WTC11 (cell line): ENCODE measurements at places on chromosomes 1 and 21. TPM values are rescaled to one million over a fixed set of nuclear protein-coding genes. Genes with fewer than 3 reads are reported as not detected.

Gene CCDC28B
- 29.0 to 34.4 TPM (median 29.9 TPM) in 3 replicates for total RNA-seq

GRCh38 chr1:150150133-150151021, 661 bp downstream of the PLEKHO1 start:
- peak; percentile 57 for DNase-seq

Gene TACSTD2
- total RNA-seq, result 0.50 to 1.2 TPM (median 0.80 TPM) in 3 replicates

GRCh38 chr1:81702903-81703302, 97.8 kb upstream of the ADGRL2 start:
- DNase-seq, result no peak

Gene IL24
- not detected in 3 replicates for total RNA-seq

DNA sequence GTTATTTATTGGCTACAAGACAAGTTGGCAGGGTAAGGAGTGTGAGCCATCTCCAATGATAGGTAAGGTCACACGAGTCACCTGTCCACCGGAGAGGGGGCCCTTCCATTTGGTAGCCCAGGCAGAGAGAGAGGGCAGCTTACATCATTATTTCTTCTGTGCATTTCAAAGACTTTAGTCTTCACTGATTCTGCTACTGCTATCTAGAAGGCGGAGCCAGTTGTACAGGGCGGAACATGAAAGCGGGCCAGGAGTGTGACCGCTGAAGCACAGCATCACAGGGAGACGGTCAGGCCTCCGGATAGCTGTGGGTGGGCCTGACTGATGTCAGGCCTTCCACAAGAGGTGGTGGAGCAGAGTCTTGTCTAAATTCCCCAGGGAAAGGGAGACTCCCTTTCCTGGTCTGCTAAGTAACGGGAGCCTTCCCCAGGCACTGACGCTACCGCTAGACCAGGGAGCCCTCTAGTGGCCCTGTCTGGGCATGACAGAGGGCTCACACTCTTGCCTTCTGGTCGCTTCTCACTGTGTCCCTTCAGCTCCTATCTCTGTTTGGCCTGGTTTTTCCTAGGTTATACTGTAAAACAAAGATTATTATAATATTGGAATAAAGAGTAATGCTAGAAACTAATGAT, 36.7 kb downstream of the ZNF695 start:
- DNase-seq, result peak; percentile 65

Gene UROD
- 95.2 to 118 TPM (median 96.0 TPM) in 3 replicates for total RNA-seq

DNA sequence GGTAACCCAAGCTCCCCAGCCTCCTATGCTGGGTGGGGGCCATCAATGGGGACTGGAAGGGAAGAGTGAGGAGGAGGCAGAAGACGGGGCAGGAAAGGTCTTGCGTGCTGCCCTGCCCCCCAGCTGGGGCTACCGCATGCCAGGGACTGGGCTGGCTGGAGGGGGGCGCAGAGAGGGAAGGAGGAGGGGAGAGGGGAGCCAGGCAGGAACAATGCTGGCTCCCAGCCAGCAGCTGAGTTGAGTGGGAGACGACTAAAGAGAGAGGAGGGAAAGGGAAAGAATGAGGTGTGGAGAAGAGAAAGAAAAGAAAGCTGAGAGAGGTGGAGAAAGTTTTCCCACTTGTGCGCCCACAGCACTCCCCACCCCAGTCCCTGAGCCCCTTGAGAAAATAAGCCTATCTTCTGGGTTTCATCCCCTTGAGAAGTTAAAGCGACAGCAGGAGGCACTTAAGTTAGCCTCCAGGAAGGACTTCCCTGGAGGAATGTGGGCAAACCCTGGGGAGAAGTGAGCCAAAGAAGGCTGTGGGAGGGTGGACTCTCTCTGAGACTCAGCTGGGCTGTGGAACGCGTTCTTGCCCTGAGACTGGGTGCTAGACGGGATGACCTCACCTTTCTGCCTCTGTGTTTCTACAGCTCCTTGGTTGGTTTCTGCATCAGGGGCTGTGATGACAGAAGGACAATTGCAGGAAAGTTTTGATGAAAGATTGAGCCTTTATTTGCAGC, 12.9 kb upstream of the NES start:
- DNase-seq, result no peak

Gene TNFRSF14
- total RNA-seq, result 0.73 to 1.1 TPM (median 0.87 TPM) in 3 replicates

DNA sequence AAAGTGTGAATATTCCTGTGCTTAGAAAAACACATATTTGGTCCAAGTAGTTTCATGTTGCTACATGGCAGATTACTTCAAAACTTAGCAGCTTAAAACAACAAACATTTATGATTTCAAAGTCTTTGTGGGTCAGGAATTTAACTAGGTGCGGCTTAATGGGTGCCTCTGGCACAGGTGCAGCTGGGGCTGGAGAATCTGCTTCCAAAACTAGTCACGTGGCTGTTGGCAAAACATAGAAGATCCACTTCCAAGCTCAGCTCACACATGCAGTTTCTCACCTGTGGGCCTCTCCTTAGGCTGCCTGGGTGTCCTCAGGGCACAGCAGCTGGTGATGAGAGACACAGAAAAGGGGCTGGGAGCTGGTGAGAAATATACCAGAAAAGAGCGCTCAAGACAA, 263.4 kb downstream of the TTLL7 start:
- no peak for DNase-seq

DNA sequence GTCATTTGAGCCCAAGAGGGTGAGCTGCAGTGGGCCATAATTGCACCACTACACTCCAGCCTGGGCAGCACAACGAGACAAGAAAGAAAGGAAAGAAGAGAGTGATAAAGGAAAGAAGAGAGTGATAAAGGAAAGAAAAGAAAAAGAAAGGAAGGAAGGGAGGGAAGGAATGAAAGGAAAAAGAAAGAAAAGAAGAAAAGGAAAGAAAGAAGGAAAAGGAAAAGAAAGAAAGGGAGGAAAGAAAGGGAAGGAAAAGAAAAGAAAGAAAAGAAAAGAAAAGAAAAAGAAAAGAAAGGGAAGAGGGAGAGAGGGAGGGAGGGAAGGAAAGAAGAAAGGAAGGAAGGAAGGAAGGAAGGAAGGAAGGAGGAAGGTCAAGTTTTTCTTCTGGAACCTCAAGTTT, 17.5 kb downstream of the TRIT1 start:
- no peak for DNase-seq

DNA sequence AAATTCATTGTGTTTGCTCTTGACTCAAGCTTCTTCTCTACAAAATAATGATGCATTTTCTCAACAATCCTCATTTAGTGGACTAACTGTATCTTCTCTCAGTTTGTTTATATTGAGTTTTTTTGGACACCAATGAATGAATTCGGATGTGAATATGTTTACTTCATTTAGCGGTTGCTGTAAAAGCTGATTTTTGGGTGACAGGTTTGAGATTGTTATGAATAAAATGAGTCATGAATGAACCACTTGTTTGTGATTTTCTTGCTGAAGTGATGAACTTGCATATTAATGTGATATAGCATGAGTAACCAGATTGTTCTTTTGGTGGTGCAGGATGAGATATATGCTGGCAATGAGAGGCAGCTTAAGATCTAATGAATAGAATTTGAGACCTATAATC, 3.1 kb downstream of the DNM3 start:
- DNase-seq, result no peak

- DNase-seq, result no peak
These were observed 29.3 kb downstream of the AK2 start for GRCh38 chr1:33007190-33008050.

- no peak for DNase-seq
These were observed 46.0 kb upstream of the LAPTM5 start for GRCh38 chr1:30803562-30803961.

DNA sequence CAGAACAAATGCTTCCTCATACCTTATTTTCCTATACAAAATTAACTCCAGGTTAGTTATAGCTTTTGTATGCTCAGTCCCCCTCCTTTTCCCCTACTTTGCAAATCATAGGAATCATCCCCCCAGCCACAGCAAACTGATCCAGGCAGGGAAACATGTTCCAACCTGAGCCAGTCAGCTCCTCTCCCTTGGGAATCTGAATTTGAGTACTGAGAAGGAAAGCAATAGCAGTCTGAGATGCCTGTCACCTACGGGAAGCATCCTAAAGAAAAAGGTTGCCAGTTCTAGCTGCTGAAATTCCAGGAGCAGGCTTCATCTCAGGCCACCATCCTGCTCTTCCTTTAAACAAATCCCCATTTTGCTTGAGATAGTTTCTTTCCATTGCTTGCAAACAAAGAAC, 6.9 kb downstream of the ADSS2 start:
- DNase-seq, result no peak

GRCh38 chr1:89277725-89278124, 5.1 kb upstream of the GBP5 start:
- no peak for DNase-seq

Gene HRNR
- not detected in 3 replicates for total RNA-seq

DNA sequence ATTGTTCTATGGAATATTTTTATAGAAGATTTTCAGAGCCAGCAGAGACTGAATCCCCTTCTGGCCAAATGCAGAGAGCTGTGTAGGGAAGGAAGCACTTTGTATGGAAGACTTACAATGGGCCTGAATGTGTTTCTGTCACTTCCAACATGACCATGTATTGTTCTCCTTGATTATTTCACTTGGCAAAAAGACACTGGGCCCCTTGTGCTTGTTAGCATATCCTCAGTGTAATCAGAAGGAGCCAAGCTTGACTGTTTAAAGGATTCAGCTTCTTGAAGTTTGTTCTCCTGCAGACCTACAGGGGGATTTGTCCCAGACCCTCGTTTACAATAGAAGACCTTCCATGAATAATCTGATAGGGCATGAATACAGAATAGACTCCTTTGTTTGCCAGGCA, 48.1 kb upstream of the UBE2U start:
- no peak for DNase-seq

DNA sequence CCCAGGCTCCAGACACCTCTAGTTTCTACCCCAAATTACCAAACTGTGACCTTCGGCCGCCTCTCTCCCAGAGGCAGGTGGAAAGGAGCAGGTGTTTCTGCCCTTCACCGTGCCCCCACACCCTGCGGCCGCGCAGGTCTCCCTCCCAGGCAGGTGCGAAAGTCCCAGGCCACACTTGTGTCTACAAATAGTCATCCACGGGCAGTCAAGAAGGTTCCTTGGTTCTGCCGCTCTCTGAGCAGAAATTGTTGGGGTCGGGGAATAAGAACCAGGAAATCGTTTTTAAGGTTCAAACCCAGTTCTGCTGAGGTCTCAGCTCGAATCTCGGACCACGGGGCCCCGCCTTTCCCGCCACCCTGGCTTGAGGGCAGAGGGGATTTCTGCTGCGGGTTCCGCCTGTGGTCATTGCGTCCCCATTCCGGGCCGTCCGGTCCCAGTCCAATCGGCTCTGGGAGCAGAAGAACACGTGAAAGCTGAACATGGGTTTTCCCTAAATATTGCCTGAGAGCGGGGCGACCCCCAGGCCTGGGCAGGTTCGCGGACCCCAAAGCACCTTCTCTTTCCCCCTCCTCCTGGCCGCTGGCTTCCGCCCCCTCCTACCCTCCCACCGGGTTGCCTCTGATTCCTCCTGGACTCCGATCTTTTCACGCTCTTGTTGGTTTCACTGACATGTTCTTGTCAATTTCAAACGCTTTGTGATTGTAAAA, 1.2 kb upstream of the ATF3 start:
- no peak for DNase-seq

- no peak for DNase-seq
These were observed 40.4 kb upstream of the KCNH1 start for GRCh38 chr1:211174375-211174774.

Gene SLC5A9
- 0.22 to 0.64 TPM (median 0.27 TPM) in 3 replicates for total RNA-seq

Gene FCN3
- total RNA-seq, result 0.98 to 1.6 TPM (median 1.3 TPM) in 3 replicates

- peak; percentile 83 for DNase-seq
These were observed 926 bp upstream of the ATP1B1 start for GRCh38 chr1:169105434-169106094.

DNA sequence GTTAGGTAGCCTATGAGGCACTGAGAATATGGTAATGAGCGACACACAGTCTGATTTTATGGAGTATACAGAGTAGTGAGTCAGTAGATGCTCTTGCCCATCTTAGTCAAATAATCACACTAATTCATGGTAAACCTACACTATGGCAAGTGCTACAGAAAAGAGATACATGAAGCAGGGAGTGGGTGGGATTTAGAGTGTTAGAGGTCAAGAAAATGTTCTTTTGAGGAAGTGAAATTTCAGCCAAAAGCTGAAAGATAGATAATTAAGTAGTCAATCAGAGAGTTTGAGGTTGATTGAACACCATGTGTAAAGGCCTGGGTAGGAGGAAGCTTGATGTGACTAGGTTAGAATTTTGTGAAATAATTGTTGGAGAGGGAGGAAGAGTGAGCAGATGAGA, 14.7 kb downstream of the MDM4 start:
- DNase-seq, result no peak

DNA sequence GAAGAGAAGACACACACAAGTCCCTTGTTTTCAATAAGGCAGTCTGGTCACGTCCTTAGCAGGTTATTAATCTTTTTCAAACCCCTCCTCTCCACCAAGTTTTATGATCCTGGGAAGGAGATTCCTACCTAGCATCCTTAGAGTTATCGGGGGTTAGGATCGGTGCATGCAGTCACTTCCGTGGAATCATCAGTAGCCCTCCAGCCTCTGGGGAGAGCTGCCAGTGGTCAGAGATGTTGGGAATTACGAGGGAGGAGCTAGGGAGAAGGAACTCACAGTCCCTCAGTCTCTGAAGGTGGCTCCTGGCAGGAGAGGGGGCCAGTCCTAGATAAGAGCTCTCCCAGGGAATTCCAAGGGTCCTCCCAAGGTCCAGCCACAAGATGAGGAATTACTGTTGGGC, 57.7 kb upstream of the ATP5PO start:
- DNase-seq, result no peak

GRCh38 chr1:43447891-43448708, 5.6 kb downstream of the HYI start:
- no peak for DNase-seq

- DNase-seq, result no peak
These were observed 94.4 kb downstream of the PATJ start for GRCh38 chr1:61836649-61837048.

DNA sequence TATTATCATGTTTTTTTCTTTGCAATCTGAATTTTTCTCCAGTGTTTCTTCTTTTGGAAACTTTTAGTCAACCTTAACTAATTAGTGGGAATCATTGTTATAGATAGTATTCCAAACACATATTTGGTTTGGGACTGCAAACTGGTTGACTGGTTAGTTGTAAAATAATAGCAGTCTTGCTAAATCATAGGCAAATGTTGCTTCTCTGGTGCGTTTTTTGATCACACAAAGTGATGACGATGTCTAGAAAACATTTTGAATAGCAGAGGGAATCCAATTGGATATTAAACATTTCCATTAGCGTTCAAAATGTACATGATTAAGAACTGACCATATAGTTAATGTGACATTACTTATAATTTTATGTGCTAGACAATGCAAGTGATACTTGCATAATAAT, 4.5 kb downstream of the DNAJB4 start:
- DNase-seq, result no peak

DNA sequence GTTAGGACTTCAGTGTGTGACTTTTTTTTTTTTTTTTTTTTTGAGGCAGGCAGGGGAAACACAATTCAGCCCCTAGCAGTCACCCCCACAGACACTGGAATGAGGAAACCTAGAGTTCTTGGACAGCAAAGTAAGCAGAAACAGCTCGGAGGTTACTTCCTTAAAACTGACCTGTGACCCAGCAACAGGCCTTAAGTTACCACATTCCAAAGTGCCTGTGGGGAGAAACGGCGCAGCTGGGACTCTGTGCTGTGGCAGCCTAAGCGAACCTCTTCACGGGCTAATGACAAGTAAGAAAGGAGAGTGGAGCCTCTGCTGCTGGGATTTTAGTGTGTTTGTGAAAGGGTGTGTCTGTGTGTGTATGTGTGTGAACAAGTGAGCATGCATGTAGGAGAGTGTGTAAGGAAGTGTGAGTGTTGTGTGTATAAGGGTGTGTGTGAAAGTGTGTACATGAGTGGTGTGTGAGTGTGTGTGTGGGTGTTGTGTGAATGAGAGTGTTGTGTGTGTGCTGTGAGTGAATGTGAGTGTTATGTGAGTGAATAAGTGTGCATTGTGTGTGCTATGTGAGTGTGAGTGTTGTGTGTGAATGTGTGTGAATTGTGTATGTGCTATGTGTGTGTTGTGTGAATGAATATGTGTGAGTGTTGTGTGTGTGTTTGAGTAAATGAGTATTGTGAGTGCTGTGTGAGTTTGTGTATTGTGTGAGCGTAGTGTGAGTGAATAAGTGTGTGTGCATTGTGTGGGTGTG, 180.8 kb downstream of the BRINP2 start:
- no peak for DNase-seq
